ENCODE measurements at places on chromosomes 2 and 18.

DNA sequence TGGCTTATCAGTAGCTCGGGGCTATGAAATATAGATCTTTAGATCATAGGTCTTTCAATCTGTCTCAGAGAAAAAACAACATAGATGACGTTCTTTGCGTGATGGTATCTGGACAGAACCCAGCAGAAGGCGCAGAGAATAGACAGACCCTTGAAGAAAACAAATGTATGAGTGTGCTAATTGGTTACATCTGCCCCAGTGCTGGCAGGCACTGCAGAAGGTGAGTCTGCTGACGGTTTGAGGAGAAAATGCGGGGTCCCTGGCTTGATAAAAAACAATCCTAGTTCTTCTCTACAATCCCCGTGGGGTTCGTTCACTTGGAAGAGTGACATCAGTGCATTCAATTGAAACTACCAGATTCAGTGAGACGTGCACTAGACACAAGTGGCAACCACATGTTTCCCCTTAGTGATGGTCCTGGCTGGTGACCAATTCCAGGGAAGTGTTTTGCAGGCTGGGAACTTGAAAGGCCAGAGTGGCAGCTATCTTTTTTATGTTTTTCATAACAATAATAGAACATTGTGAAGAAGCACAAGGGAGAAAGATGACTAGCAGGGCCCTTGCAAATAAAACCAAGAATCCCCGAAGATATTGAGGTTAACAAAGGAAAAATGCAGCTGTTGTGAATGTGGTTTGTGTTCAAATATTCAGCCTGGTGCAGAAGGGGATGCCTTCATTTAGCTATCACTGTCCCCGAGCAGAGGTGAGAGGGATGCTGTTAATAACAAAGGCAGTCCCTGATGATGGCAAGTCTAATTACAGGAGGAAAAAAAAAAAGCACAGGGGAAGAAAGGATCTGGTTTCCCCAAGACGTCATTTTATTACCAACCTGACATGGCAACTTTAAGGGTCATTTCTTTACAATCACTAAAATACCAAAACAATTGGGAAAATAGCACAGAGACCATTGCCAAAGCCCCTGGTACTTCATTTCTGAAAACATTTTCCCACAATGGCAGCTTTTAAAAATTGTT lies 337.6 kb upstream of the FIGN start:
- no peak overlapping the region for H3K4me3 ChIP-seq
- no peaks in the 10 kb centered on the region for H3K36me3 ChIP-seq
- no peak overlapping the region for H3K27ac ChIP-seq
- no peaks in the 10 kb centered on the region for H3K27me3 ChIP-seq
- ATAC-seq, result no peak

DNA sequence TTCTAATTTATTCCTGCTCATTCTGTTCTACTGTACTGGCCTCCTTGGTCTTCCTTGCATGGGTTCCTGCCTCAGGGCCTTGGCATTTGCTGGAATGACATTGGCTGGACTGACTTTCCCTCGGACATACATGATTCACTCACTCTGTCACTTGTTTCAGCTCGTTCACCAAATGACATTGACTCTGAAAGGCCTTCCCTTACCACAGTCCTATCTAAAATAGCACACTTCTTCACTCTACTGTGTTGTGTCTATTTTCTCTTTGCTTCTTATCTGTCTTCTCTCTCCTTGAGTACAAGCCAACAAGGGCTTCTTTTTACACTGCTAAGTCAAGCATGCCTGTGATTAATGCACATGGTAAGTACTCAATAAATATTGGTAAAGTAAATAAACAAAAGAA lies 65.6 kb downstream of the SCG2 start:
- peaks cover 5% of the 10 kb centered on the region for H3K4me1 ChIP-seq
- H3K36me3 ChIP-seq, result no peaks in the 10 kb centered on the region
- H3K27me3 ChIP-seq, result no peaks in the 10 kb centered on the region
- no peak for ATAC-seq
- no peak overlapping the region for H3K27ac ChIP-seq

- H3K27me3 ChIP-seq, result no peaks in the 10 kb centered on the region
- peak overlapping the region; percentile 81 for H3K27ac ChIP-seq
- peak; percentile 85 for ATAC-seq
- H3K36me3 ChIP-seq, result no peaks in the 10 kb centered on the region
- no peak overlapping the region for H3K4me3 ChIP-seq
- H3K4me1 ChIP-seq, result no peaks in the 10 kb centered on the region
Measured at GRCh38 chr18:9535430-9535991, 60.2 kb downstream of the RALBP1 start.

DNA sequence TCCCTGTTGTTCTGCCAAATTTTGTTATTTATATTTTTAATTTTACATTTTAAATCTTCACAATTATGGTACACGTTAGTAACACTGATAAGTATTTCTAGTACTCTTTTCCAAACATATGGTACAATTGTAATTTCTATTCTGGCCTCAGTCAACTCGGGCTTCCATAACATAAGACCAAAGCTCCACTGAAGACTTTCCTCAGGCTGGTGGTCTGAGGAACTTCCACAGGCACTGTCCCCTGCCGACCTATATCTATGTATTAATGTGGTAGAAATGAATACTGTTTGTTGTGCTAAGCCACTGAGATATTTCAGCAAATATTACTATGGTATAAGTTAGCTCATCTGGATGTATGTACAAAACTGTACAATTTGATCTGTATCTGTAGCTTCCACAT lies 407.6 kb upstream of the ZNF804A start:
- no peaks in the 10 kb centered on the region for H3K4me1 ChIP-seq

GRCh38 chr18:68854786-68855391 lies 57.0 kb downstream of the CCDC102B start:
- no peak for ATAC-seq
- no peaks in the 10 kb centered on the region for H3K36me3 ChIP-seq
- H3K27ac ChIP-seq, result no peak overlapping the region
- H3K27me3 ChIP-seq, result no peaks in the 10 kb centered on the region
- no peak overlapping the region for H3K4me3 ChIP-seq
- no peaks in the 10 kb centered on the region for H3K4me1 ChIP-seq

DNA sequence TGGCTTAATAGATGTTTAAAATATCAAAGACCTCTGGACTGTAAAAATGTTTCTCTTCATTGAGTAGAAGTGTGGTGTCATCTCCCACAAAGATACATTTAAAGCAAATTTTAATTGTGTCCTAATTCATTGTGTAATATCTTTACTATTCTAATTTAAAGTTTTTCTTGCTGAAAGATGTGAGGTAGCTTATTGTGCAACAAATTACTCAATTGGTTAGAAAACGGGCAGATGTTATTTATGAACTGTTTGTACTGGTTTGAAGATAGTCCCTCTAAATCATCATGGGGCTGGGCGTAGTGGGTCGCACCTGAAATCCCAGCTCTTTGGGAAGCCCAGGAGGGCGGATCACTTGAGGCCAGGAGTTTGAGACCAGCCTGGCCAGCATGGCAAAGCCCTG lies 65.3 kb downstream of the CYBRD1 start:
- H3K4me1 ChIP-seq, result no peaks in the 10 kb centered on the region
- H3K27ac ChIP-seq, result no peak overlapping the region
- H3K27me3 ChIP-seq, result no peaks in the 10 kb centered on the region
- no peak for ATAC-seq
- no peak overlapping the region for H3K4me3 ChIP-seq
- no peaks in the 10 kb centered on the region for H3K36me3 ChIP-seq

- no peaks in the 10 kb centered on the region for H3K27me3 ChIP-seq
- H3K27ac ChIP-seq, result no peak overlapping the region
- no peaks in the 10 kb centered on the region for H3K4me1 ChIP-seq
- ATAC-seq, result peak; percentile 73
- no peak overlapping the region for H3K4me3 ChIP-seq
Measured at GRCh38 chr2:12732651-12733050, 15.9 kb downstream of the TRIB2 start.

- H3K27me3 ChIP-seq, result no peaks in the 10 kb centered on the region
- H3K36me3 ChIP-seq, result no peaks in the 10 kb centered on the region
- no peaks in the 10 kb centered on the region for H3K4me1 ChIP-seq
Measured at GRCh38 chr2:108330979-108331378, 42.3 kb downstream of the SULT1C2 start.

DNA sequence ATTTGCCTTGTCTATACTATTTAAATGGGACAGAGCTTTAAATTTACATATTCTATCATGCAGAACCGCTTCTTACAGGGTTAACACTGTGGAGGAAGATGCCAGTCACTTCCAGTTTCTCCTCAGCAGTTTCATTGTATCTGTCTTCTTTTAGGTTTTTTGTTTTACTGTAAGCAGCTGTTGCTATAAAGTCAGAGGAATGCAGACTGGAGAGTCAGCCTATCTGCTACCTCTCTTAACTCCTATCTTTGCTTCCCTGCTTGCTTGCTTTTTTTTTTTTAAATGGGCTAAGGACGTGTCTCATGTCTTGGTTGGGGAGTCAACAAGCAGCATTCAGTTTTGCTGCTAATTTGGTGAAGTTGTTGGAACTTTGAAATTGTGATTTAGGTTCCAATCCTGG lies 8.9 kb downstream of the EPC2 start:
- H3K27ac ChIP-seq, result no peak overlapping the region
- no peak overlapping the region for H3K4me3 ChIP-seq
- no peak for ATAC-seq
- H3K4me1 ChIP-seq, result peaks cover 7% of the 10 kb centered on the region

GRCh38 chr2:11466307-11467128 lies 557 bp upstream of the E2F6 start:
- peak overlapping the region; percentile 12 for H3K27ac ChIP-seq
- peak overlapping the region; percentile 75 for H3K4me3 ChIP-seq
- no peaks in the 10 kb centered on the region for H3K36me3 ChIP-seq
- peaks cover 50% of the 10 kb centered on the region for H3K4me1 ChIP-seq
- ATAC-seq, result no peak

GRCh38 chr18:46334868-46335281 lies 230.7 kb downstream of the HAUS1 start:
- peaks cover 2% of the 10 kb centered on the region for H3K4me1 ChIP-seq
- H3K36me3 ChIP-seq, result no peaks in the 10 kb centered on the region
- ATAC-seq, result no peak

GRCh38 chr2:181589779-181590178 lies 67.1 kb downstream of the CERKL start:
- no peak overlapping the region for H3K4me3 ChIP-seq
- ATAC-seq, result no peak
- no peaks in the 10 kb centered on the region for H3K27me3 ChIP-seq
- no peaks in the 10 kb centered on the region for H3K36me3 ChIP-seq
- no peaks in the 10 kb centered on the region for H3K4me1 ChIP-seq
- H3K27ac ChIP-seq, result no peak overlapping the region

DNA sequence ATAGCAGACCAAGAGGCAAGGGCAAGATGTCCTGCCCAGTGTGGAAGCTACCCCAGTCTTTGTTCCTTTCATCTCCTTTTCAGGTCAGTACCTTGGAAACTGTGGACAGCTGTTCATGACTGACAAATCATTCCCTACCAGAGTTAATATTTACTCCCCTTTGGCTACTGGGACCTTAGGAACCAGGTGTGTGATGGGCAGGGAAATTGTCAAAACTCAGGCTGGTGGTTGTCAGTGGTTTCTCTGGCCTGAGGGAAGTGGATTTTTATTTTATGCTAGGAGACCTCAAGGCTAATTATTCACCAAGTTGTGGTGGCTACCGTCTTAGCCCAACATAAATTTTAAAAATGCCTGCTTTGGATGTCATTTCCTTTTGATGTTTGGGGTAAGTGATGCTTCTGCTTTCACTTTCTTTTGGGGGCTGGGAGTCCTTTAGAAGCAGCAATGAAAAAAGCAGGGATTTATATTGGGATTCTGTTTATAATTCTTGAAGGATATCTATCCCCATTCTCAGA lies 119.3 kb downstream of the SETBP1 start:
- no peaks in the 10 kb centered on the region for H3K36me3 ChIP-seq
- H3K27me3 ChIP-seq, result no peaks in the 10 kb centered on the region
- peak overlapping the region; percentile 2 for H3K27ac ChIP-seq
- no peak overlapping the region for H3K4me3 ChIP-seq
- no peak for ATAC-seq

DNA sequence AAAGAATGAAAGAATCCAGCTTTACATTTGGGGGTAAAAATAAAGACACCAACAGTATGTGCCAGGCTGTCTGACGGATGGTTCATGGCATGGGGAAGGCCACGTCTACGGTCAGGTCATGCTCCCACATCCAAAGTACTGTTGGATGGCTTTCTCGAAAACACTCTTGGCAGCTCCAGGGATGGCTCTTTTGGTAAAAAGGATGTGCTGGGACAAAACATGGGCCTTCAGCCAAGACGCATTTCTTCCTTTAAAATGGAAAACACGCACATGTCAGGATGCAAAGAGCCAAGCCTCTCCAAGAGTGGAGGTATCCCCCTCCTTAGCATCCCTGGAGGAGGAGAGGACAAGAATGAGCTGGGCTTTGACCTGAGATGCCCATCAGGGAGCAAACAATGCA lies 376.5 kb upstream of the KLHL29 start:
- peaks cover 14% of the 10 kb centered on the region for H3K4me1 ChIP-seq
- ATAC-seq, result no peak
- H3K27me3 ChIP-seq, result no peaks in the 10 kb centered on the region
- H3K27ac ChIP-seq, result no peak overlapping the region
- H3K4me3 ChIP-seq, result no peak overlapping the region

GRCh38 chr18:66344227-66344626 lies 259.7 kb downstream of the CDH19 start:
- no peak overlapping the region for H3K4me3 ChIP-seq
- H3K27ac ChIP-seq, result no peak overlapping the region
- no peaks in the 10 kb centered on the region for H3K4me1 ChIP-seq

GRCh38 chr2:97765933-97766332 lies 52.6 kb downstream of the ZAP70 start:
- no peaks in the 10 kb centered on the region for H3K27me3 ChIP-seq
- H3K4me3 ChIP-seq, result no peak overlapping the region
- H3K27ac ChIP-seq, result no peak overlapping the region
- no peak for ATAC-seq

DNA sequence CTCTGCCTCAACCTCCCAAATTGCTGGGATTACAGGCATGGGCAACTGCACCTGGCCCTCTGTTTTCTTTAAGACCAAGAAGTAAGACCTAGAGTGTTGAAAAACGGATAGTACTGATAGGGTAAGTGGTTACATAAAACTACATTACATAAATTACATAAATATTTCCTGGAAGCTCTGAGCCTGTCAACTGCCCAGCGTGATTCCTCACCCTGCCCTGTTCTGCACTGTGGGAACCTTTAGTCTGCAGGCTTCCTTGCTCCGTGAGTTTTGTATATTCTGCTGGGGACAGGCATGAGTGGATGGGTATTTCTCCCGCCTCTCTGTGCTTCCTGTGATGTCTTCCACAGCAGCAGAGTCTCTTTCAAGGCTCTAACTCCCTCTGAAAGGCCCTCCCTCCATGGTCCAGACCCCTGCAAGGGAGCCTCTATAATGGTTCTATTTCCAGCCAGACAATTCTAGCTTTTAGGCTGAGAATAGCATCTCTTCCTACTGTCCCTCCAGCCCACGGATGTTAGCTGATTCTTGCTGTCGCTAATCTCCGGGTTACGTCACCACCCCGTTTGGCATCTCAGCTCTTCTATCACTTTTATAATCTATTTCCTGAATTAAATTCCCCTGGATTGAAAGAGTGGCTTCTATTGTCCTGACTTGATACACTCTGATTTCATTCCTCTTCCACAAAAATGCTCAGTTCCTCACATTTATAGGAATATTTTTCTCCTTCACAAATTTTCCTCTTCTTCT lies 49.5 kb upstream of the PLEKHM3 start:
- no peak overlapping the region for H3K4me3 ChIP-seq
- no peaks in the 10 kb centered on the region for H3K4me1 ChIP-seq
- H3K36me3 ChIP-seq, result no peaks in the 10 kb centered on the region

All from gastroesophageal sphincter (tissue), 4 donors.